SJSA1 (cell line): ENCODE measurements at places on chromosomes 4 and X. TPM values are rescaled to one million over a fixed set of nuclear protein-coding genes. Genes with fewer than 3 reads are reported as not detected.

GRCh38 chr4:74304095-74304625, 4.1 kb upstream of the EPGN start:
- no peak for DNase-seq
- no peak overlapping the region for H3K27ac ChIP-seq
- H3K4me1 ChIP-seq: no peaks in the 10 kb centered on the region
- no peaks in the 10 kb centered on the region for H3K36me3 ChIP-seq
- H3K4me3 ChIP-seq: no peak overlapping the region
- H3K27me3 ChIP-seq: 0 out of 2 replicates have a peak, but pooled peaks cover 2% of the 10 kb centered on the region

DNA sequence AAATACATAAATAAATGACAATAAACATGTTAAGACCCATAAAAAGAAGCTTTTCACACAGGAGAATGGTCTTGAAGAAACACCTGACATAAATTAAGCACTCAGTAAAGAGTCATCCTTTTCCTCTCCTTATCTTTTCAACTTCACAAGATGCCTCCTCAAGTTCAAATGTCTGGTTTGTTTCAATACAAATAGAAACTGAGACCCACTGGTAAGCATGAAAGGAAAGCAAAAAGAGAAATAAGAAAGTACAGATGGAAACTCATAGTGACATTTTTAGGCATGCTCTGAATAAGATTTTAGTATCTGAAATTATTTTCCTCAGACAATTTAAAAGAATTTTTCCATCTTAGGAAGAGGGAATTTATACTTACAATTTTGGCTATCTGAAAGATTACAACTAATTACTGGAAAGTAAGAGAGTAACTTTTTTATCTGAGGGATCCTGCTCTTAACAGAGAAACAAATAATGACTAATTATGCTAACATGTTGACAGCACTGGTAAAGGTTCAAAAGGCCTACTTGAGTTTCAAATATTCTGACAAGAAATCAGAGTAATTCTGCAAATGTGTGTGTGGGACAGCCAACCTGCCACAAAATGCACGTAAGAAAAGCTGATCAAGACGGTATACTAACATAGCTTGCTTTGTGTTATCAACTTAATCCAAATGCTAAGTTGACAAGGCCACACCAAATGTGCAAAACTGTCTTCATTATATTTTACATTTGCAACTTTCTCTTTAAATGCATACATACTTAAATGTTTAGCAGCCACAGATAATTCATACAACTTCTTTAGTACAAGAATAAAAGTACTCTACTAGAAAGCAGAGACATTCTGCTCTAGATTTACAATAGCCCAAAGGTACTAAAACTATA, 113.0 kb downstream of the IQCM start:
- DNase-seq: no peak
- H3K27me3 ChIP-seq: no peaks in the 10 kb centered on the region
- no peak overlapping the region for H3K4me3 ChIP-seq

Gene ATXN3L
- total RNA-seq: not detected in 2 replicates

Gene RASSF6
- not detected in 2 replicates for total RNA-seq

Gene SMPX
- not detected in 2 replicates for total RNA-seq

Gene ZNF157
- total RNA-seq: not detected in 2 replicates
